NCI-H1105 (cell line): ENCODE measurements at places on chromosomes 6 and 20.

DNA sequence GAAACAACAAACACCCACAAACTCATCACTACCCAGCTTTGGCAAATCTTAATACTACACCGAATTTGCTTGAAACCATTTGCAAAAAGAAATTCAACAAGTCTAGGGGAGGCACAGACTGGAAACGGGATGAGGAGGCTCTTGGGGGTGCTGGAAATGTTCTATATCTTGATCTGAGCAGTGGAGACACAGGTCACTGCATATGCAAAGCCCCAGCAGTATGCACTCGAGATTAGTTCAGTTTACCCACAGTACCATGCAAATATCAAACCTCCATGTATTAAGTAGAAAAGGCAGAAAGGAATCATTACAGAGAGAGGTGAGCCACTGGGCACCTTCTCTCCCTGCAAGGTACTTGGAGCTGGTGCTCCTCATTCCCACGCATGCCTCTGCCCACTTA, 75.9 kb downstream of the PREX1 start:
- no peak for DNase-seq

- DNase-seq: no peak
These were observed 124.3 kb downstream of the CDKAL1 start for GRCh38 chr6:20658516-20658915.

GRCh38 chr20:4243071-4243470, 227.7 kb upstream of the RNF24 start:
- DNase-seq: no peak

DNA sequence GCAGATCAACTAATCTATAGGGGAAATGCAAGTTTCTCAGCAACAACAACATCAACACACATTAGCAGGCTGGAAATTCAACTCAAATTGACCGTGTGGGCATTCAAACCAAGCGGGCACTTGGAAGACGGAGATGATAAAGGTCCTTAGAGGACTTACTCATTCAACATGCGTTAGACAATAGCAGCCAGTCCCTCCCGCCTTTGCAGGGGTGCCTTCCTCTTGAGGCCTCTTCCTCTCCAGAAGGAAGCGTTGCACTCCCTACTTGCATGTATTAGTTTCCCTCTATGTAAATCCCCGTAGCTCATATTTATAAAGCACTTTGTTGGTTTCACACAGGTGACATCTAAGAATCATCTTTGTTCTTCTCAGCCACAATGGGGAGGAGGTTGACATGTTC, 300.8 kb upstream of the STXBP5 start:
- no peak for DNase-seq

DNA sequence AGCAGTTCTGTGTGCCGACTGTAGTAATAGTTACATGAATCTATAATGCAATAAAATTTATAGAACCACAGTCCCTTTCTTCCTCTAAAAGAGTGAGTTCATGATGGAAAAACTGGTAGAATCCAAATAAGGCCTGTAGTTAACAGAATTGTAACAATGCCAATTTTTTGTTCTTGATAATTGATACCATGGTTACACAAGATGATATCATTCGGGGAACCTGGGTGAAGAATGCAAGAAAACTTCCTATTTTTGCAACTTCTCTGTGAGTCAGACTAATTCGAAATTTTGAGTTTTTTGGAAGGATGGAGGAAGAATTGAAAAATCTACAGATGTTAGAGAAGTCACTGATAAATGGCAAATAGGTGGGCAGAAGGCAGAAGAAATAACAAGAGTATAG, 381.8 kb downstream of the CDKAL1 start:
- DNase-seq: no peak

- no peak for DNase-seq
These were observed 32.6 kb downstream of the SLC2A10 start for GRCh38 chr20:46741924-46742668.

- DNase-seq: no peak
These were observed 19.0 kb upstream of the BHLHE23 start for GRCh38 chr20:63025534-63026331.

GRCh38 chr6:157614026-157614568, 208.9 kb upstream of the SNX9 start:
- DNase-seq: no peak

DNA sequence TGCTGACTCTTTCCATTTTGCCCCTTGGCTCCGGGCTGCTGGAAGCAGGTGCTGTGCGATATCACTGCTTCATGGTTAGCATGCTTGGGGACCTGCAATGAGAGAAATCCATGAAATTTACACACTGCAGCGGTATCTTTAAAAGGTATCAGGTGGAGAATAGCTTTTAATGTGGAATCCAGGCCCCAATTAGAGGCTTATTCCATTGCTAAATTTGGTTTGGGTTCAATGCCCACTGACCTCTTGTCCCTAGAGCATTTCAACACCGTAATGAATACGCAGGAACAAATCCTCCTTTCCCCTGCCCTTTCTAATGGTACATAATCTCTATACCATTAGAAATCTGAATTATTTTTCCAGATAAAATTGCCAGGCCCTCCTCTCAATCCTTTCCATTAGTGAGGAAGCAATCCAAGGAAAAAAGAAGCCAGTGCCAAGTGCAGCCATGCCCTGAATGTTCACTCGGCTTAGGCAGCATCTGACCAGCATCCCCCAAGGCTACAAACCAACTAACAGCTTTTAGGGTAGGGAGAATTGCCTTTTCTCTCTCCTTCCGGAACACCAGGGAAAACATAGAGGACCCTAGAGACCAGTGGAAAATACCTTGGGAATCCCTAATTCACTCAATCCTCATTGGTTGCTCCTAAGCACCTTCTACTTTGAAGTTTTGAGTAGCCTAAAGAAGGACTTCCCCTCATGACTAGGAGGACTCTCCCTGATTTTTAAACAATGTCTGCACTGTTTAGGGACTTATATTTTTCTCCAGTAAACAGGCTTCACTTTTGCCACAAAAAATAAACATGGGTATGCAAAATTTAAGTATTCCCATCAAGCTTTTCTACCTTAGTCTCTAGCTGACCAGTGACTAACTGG, 143.1 kb downstream of the QRSL1 start:
- DNase-seq: no peak

- DNase-seq: no peak
These were observed 118.6 kb downstream of the PLCB1 start for GRCh38 chr20:8250539-8251200.

- DNase-seq: no peak
These were observed 158.8 kb upstream of the PHACTR1 start for GRCh38 chr6:12557765-12558164.

DNA sequence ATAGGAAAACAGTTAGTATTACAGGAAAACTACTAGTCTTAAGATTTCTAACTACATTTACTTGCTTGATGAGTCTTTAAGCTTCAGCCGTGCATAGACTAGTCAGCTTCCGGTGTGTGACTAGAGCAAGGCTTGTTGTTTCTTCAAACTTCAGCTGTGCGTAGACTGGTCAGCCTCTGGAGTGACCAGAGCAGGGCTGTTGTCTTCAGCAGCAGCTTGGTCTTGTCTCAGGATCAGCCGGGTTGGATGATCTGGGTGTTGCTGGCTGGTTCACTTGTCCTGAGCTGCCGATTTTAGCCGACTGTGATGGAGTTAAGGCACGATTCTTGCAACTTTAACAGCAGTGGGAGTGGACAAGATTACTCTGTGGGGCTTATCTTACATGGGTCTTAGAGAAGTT, 44.7 kb downstream of the HLA-C start:
- no peak for DNase-seq

DNA sequence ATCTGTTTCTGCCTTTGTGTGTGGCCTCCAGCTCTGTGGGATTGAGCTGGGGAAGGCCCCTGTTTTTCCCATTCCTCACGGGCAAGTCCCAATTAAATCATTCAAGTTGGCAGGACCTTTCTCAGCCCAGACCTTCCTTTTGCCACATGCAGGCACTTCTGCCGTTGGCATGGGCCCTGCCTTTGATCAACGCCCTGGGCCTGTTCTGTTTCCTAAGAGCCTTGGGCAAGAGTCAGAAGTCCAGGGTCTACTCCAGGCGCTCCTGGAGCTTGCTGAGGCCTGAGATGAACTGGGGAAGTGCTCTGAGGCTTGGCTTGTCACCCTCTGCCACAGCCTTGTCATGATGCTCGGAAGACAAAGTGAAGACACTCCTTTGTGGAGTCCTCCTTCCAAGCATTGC, 7.1 kb downstream of the IP6K3 start:
- no peak for DNase-seq

- no peak for DNase-seq
These were observed 16.9 kb upstream of the PERP start for GRCh38 chr6:138124096-138124495.

- no peak for DNase-seq
These were observed 20.3 kb downstream of the PGK2 start for GRCh38 chr6:49766762-49767161.

DNA sequence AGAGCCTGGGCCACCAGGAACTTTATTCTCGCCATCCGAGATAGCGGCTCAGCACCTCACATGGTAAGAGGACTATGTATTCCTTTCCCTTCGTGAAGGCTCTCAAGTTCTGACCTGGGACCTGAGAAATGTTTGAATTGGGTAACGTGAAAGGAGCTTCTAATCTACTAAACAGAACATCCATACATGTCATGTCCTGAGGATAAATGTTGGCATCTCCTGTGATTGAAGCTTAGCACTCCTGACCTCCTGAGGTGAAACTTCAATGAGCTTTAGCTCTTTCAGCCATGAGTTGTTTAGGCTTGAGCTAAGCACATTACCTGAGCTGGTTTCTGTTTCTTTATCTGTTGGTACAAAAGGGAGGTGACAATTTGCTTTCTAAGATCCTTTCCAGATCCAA, 280.9 kb downstream of the PACRG start:
- DNase-seq: no peak

GRCh38 chr6:98842342-98843180, 8.2 kb downstream of the POU3F2 start:
- no peak for DNase-seq

DNA sequence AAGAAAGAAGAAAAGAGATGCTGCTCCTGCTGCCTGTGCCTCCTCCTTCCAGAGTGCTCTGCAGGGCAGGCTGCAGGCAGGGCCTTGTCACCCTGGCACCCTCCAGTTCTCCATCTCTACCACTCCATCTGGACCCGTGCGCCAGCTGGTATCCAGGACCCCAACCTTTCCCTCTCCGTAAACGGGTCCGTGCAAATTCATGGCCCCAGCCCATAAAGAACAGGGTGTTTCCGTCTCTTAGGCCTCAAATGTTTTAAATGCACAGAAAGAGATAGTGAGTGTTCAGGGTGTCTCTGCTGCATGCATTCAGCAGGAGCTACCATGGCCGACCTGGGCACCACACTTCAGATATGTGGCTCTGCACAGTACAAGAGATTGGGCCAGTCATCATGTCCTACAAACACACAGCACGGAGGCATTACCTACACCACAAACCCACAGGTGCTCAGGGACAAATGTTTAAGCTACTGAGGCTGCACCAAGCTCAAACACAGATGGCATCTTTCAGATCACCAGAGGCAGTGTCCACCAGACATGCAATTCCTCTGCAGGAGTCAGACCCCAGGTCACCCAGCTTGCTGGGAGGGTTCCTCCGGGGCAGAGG, 258.1 kb downstream of the DLL1 start:
- DNase-seq: no peak

DNA sequence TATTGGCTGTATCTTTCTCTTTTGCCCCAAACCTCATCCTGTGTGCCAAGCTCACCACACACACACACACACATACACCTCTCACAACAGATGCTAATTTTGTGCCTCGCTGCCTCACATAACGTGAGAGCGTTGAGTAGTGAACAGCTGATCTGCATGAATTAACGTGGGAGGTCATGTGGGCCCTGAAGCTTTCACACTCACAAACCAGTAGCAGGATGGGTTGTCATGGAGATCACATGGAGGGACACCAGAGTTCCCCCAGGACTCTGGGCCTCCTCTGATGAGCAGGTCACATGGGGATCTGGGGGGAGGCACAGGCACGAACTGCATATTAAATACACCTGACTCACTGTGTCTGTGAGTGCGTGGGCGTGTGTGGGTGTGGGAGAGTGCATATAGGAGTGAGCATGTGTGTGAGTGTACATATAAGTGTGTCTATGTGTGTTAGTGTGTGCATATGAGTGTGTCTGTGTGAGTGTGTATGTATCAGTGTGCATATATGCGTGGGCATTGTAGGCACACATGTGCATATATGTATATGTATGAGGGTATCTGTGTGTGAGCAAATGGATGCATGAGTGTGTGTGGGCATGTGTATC, 62.7 kb upstream of the SULF2 start:
- no peak for DNase-seq

- DNase-seq: no peak
These were observed 8.4 kb downstream of the ARFGAP1 start for GRCh38 chr20:63280929-63281545.

- peak; percentile 58 for DNase-seq
These were observed 52.0 kb downstream of the PSMG4 start for GRCh38 chr6:3310703-3311102.

DNA sequence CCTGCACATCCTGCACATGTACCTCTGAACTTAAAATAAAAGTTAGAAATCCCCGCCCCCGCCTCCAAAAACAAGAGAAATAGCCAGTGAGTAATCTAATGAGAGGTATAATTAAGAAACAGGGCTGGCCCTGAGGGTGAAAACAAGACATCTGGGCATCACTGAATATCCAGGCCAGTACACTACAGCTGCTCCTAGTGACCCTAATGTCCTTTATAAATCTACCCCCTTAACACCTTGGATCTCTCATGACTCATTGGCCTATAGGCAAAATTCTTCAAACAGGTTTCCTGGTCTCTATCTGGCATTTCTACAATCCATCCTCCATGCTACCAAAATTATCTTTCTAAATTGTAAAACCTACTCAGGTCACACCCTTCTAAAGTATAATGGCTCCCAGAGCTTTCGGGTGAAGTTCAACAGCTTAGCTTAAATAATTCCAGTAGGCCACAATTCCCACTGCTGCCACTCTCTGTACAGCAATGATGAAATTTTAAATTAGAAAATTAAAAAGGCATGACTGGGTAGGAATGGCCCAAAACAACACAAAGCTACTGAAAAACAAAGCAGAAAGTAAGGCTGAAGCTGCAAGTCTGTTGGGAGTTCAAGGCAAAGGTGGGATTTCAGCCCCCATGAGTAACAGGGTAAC, 260.9 kb downstream of the GMDS start:
- no peak for DNase-seq

DNA sequence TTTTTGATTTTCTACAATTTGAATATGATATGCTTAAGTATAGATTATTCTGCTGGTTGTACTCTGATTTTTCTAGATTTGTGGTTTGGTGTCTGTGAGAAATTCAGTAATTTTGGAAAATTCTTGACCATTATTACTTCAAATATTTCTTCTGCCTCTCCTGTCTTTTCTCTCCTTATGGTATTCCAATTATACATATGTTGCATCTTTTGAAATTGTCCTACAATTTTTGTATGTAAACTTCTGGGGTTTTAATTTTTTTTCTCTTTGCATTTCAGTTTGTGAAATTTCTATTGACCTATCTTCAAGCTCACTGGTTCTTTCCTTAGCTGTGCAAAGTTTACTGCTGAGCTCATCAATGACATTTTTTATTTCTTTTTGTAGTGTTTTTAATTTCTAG, 534.4 kb upstream of the SLC35B3 start:
- no peak for DNase-seq

GRCh38 chr6:137892271-137892708, 25.2 kb downstream of the TNFAIP3 start:
- no peak for DNase-seq

- no peak for DNase-seq
These were observed 8.6 kb upstream of the SIRPB2 start for GRCh38 chr20:1499528-1500420.
